ENCODE measurements at places on chromosomes 6 and 20. TPM values are rescaled to one million over a fixed set of nuclear protein-coding genes. Genes with fewer than 3 reads are reported as not detected.

Gene PSORS1C1
- 0.19 TPM for total RNA-seq

Gene SLC22A2
- under 0.01 TPM for total RNA-seq

Gene DSTN
- total RNA-seq: 368 TPM

Gene MICA
- total RNA-seq: 45.1 TPM

Gene CDK19
- 7.3 TPM for total RNA-seq

Gene DEF6
- total RNA-seq: 1.3 TPM

Gene ULBP2
- total RNA-seq: 12.5 TPM

Gene RSPO4
- not detected for total RNA-seq

Gene TFAP2C
- total RNA-seq: not detected

Gene GPX5
- not detected for total RNA-seq

Gene PRICKLE4
- total RNA-seq: 0.19 TPM
